ENCODE measurements at places on chromosomes 5 and 9.
A peak's percentile ranks its signal among the peaks of the same experiment; 100 is the strongest.

- DNase-seq = no peak
Observed at GRCh38 chr9:81318571-81318970, 370.8 kb downstream of the TLE1 start.

DNA sequence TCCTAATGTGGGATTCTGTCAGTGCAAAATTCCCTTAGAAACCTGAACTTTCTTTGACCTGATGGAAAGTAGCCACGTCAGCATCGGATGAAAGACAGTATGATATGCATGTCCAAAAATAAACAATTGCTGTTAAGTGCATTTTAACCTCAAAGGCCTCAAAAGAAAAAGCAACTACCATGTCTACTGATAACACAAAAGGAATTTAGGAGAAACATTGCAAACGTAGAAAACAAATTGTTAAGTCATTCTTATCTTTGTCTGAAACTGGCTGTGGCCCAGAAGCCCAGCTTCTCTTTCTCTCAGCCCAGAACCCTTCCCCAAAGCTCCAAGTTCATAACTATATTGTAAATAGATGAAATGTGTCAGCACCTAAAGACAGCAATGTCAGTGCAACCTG, 11.1 kb upstream of the LHFPL2 start:
- DNase-seq = no peak

- DNase-seq = no peak
Observed at GRCh38 chr5:32223972-32224609, 50.0 kb upstream of the GOLPH3 start.

DNA sequence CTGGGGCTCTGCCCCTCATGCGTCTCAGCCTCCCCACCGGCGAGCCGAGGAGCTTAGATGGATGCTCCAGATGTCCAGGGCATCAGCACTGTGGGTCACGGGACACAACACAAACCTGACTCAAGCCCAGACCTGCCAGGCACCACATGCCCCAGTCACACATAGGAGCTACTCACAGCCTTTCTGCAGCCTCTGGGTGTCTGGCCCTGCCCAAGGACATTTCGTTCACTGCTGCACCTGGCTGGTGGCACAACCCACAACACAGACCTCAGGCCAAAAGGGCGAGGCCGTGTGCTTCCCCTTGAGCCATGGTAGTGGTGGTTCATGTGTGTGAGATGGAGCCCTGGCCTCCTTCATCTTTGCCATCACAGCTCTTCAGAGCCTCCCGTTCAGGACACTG, 89.6 kb upstream of the FCN2 start:
- no peak for DNase-seq

DNA sequence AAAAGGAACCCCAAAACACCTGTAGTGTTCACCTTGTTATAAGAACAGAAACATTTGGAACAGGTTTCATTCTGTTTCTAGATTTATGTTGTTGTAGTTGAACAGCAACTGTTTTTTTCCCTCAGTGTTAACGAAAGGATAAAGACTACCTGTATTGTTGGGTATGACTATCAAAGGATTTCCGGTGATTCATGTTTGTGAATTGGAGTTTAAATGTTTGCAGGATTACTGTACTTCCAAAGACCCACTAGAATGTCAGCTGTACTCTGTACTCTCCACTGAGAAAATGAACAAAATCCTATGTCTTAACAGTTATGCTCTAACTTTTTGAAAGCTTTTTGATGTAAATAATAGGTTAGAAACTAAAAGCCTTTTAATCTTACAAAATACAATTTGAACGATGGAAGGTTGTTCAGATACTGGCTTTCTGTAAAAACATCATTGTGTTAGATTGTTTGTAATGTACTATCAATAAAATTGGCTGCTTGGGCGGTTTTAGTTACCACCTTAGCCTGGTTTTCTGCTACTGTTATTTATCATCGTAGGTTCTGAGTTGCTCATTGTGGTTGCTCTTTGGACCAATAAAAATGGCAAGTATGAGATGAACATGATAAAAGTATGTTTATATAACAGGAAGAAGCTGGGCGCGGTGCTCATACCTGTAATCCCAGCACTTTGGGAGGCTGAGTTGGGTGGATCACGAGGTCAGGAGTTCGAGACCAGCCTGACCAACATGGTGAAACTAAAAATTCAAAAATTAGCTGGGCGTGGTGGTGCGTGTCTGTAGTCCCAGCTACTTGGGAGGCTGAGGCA, 44.1 kb downstream of the DCP2 start:
- DNase-seq = no peak

DNA sequence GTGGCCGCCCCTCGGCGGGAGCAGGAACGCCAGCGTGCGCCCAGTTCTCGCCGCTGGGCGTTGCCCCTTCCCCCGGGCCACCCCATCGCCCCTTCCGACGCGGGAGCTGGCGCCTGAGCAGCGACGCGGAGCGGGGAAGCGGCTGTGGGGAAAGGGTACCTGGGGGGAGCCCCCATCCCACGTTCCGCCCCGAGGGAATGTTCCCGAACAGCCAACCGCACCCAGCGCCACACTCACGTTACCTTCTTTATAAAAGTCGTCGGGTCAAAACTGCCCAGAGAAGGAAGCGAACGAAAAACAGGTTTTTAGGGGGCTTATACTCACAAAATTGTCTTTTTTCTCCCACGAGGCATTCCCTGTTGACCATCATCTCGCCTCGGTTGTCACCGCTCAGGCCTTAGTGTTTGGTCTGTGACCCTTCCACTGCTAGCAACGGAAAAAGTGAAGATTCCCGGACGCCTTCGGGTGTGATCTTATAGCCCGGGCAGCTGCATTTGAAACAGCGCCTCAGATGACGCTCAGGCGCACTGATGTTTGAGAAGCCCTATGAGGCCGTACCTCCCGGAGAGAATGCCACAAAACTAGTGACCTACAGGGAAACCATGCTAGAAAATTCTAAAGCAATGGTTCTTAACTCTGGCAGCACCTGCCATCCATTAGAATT, 475 bp upstream of the GOLM1 start:
- no peak for DNase-seq

DNA sequence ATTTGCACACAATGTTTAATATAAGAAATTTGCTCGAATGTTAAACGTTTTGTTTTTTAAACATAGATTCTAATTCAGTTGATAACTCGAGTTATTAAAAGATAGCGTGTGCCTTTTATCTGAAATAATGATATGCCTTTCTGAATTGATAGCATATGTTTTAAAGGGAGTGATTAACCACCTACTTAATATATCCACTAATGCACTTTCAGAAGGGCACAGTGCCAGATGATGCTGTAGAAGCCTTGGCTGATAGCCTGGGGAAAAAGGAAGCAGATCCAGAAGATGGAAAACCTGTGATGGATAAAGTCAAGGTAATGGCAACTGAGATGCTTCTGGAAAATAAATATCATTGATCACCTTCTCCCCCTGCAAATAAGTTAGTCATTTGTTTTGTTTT, 53.9 kb downstream of the ERAP1 start:
- DNase-seq = no peak

GRCh38 chr9:74742191-74742790, 145.4 kb downstream of the TRPM6 start:
- no peak for DNase-seq

GRCh38 chr5:91367908-91368648, 15.0 kb downstream of the ARRDC3 start:
- no peak for DNase-seq

GRCh38 chr5:6812800-6813731, 99.8 kb downstream of the TENT4A start:
- DNase-seq = peak; percentile 77

DNA sequence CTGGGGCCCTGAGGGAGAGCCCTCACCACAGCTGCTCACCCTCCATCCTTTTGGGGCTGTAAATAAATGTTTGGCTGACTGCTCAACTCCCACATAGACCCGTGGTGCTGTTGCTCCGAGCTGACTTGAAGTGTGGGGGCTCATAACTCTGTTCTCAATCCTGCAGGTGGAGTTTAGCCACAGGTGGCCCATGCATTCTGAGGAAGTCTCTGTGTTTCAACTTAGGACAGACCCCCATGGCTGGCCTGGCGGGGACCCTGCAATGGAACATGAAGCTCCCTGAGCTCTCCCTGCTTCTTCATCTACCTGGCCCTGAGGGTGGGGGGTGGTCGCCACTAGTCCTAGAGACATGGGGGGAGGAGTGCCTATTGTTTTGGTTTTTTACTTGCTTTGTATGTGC, 19.7 kb downstream of the NDUFS6 start:
- DNase-seq = no peak

DNA sequence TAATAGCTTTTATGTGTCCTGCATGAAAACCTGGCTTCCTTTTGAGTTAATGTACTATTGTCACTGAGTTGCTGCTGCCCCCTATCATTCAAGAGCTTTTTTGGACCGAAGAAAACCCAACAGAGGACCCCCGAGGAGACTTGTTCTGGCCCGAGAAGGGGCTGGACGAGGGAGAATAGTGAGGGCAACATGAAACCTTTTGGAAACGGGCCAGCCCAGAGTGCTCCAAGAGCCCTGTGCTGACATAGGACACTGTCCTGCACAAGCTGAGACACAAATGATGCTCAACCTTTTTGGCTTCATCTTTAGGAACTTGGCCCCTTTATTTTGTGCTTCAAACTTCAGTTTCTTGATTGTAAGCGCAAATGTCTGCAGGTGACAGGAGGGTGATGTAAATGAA, 4.0 kb upstream of the GADD45G start:
- DNase-seq = no peak

DNA sequence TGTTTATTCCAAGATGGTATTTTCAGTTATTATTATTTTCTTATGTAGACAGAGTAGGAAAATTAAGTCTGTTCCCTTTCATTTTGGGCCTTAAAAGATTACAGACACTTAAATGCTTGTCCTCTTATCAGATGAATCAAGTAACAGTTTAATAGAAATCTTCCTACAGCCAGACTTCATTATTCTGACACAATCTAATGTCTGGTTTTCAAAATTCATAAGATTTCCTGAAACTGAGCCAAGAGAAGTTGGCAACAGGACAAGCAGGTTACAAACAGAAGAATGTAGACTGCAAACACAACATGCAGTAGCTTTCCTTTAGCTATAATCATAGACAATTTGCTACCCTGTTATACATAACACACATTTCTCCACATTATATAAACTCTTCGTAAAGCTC, 130.5 kb downstream of the FBXL17 start:
- peak; percentile 27 for DNase-seq

GRCh38 chr9:124037790-124038189, 26.2 kb downstream of the LHX2 start:
- no peak for DNase-seq

DNA sequence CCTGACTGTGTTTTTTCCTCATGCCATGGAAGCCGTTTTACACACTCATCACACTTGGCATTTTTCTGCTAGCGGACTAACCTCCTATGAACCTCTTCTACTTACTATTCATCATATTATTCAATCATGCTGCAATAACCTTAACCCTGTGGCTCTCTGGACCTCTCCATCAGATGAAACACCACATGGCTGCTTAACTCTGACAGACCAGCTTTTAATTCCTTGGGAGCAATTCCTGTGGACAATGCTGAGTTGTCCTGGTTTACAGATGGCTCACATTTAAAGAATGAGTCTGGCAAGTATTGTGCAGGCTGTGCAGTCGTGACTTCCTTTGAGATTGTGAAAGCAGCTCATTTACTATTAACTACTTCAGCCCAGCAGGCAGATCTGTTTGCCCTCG, 9.0 kb downstream of the OR1J1 start:
- no peak for DNase-seq

- DNase-seq = no peak
Observed at GRCh38 chr9:119307471-119307870, 61.8 kb downstream of the BRINP1 start.

DNA sequence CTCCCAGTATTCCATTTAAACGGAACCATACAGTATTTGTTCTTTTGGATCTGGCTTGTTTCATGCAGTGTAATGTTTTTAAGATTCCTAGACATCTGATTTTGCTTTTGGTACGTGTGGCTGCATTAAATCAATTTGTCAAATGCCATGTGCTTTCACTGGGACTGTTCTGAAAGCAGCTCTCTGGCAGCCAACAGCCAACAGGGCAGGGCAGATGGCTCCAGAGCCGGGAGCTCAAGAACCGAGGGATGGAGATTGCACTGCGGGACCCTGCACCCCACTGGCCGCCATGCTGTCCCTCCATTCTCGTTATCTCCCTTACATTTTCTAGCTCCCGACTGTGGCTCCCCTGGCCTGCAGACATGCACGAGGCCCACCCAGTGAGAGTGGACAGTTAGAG, 33.4 kb upstream of the AIF1L start:
- no peak for DNase-seq

DNA sequence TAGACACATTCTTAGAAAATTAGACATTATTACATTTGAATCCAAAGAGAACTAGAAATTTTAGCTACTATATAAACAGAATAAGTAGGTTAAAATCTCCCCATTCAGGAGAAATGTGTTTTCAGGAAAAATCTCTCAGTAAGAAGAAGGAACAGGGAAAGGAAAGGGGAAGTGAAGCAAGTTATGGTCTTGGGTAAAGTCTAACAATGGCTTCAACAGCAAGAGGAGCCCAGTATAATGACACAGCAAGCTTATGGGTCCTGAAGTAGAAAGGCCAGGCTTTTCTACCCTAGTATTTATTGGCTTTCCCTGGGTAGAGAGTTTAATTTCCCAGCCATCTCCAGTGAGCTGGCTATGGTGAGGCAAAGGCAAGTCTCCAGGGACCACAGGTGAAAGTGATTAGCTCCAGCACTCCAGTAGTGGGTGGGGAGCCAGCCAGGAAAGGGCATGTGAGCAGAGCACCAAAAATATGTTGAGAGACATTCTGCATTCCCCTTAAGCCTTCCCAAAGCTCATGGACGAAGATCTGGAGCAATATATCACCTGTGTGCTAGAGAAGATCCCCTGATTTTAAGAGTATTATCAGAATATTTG, 981.7 kb downstream of the NR2F1-AS1 start:
- DNase-seq = no peak

DNA sequence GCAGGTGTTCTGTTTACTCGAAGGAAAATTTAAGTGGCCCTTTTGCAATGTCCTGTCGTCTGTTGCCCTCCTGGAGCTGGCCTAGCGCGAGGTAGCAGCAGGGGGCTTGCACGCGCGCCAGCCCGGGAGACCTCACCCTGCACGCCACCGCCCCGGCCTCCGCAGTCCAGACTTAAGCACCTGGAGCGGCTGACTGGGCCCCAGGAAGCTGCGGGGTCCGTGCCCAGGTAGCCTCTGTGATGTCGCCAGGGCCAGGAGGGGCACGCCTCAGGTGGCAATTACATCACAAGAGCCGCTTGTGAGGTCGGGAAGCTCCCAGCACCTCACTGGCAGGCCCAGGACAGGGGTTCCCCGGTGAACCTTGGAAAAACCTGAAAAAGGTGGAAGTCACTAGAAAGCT, at the start of gene SAXO1:
TSS of gene SAXO1 (minus strand) at position 195 of the 400 bp plus-strand sequence. CDS start 301 bp downstream, outside the sequence.
- no peak for DNase-seq

DNA sequence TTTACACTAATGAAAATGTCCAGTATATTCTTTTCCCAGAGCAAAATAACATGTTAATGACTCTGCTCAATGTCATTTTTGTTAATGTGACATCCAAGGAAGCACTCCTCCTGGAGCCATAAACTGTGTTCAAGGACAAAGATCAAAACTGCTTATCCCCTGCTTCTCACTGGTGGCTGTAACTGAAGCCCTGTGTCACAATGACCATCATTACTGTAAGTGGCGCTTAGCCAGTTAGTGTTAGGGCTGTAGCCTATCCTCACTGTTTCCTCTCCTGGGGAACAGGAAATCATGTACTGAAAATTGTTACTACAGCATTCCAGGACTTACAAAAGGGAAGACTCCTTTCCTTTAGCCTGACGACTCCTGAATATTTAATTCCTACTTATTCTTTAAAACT, 71.7 kb upstream of the COX7C start:
- DNase-seq = no peak

- no peak for DNase-seq
Observed at GRCh38 chr5:132688536-132689339, 14.9 kb downstream of the IL4 start.

Measured in DMS79 (cell line).